ENCODE measurements at places on chromosomes 4 and X. TPM values are rescaled to one million over a fixed set of nuclear protein-coding genes. Genes with fewer than 3 reads are reported as not detected.

The MAGEA4 gene
- not detected for total RNA-seq

The MAGEA2 gene
- total RNA-seq: not detected

The HSFX3 gene
- not detected for total RNA-seq

The TAF1 gene
- total RNA-seq: 44.4 TPM

The CYP2U1 gene
- total RNA-seq: 3.8 TPM

The CASP6 gene
- total RNA-seq: 31.5 TPM

DNA sequence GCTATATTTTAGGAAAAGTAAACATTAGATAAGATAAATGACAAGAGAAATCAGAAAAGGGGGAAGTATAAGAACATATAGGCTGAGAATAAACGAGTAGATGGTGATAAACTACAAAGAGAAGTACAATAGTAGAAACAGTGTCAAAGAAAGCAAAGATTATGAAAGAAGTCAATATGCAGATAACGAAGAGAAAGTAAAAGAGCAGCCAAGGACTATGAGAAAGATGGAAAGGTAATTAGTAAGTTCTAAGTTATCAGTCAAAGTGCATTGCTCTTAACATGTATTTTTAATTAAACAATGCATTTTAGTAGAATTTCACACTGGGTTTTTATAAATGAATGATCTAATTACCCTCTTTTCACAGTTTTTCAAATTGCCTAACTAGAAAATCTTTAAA, 1801.3 kb upstream of the PCDH10 start:
- no peak overlapping the region for H3K27ac ChIP-seq
- H3K4me1 ChIP-seq: no peaks in the 10 kb centered on the region
- DNase-seq: no peak

GRCh38 chrX:77389891-77390290, 57.3 kb upstream of the FGF16 start:
- no peaks in the 10 kb centered on the region for H3K4me1 ChIP-seq
- H3K4me3 ChIP-seq: no peak overlapping the region
- H3K27me3 ChIP-seq: peaks cover 7% of the 10 kb centered on the region

DNA sequence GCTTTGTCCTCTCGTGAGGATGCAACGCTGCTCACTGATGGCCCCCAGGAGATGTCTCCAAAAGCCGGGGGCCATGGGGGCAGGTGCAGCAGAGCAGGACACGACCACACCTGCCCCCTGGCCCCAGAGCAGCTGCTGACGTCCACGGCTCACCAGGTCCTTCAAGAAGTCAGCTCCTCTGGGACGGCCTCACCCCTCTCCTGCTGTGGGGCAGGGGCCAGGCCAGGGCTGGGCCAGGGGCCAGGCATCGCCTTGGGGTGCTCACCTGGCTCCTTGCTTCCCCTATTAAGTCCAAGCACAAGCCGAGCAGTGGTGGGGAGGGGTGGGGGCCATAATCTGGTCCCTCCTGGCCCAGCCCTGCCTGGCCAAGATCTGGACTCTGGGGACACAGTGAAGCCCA, 28.6 kb upstream of the MXD4 start:
- no peak for DNase-seq
- no peaks in the 10 kb centered on the region for H3K36me3 ChIP-seq
- no peak overlapping the region for H3K4me3 ChIP-seq
- H3K27ac ChIP-seq: peak overlapping the region; percentile 86
- H3K27me3 ChIP-seq: peaks cover 7% of the 10 kb centered on the region

DNA sequence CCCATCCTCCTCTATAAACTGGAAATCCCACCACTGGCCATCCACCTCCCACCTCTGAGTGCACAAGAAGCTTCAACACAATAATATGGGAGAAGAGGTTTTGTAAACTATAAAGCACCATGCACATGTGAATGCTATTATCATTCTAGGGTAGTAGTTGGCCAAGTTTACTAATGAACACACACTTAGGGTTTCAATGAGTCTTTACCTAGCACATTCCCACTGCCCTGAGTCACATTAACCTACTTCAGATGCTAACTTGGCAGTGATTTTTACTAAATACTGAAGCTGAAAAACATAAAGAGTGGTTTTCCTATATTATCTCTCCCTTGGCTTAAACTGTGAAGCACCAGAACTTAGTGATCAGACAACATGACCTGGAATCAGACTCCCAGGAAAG, 93.9 kb downstream of the SH3KBP1 start:
- H3K4me1 ChIP-seq: peaks cover 65% of the 10 kb centered on the region
- no peak overlapping the region for H3K4me3 ChIP-seq
- H3K36me3 ChIP-seq: peaks cover 52% of the 10 kb centered on the region
- H3K27me3 ChIP-seq: no peaks in the 10 kb centered on the region
- H3K27ac ChIP-seq: no peak overlapping the region

DNA sequence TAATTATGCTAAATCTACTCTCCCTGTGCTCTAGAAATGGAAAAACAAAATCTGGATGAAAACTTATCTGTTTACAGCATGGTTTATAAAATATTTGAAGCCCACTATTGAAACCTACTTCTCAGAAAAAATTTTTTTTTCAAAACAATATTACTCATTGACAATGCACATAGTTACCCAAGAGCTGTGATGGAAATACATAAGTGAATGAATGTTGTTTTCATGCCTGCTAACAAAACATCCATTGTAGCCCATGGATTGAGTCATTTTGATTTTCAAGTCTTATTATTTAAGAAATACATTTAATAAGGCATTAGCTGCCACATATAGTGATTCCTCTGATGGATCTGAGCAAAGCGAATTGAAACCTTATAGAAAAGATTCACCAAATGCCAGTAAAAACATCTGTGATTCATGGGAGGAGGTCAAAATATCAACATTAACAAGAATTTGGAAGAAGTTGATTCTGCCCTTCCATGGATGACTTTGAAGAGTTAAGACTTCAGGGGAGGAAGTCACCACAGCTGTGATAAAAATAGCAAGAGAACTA, 144.7 kb upstream of the HHIP start:
- H3K27ac ChIP-seq: no peak overlapping the region
- peaks cover 8% of the 10 kb centered on the region for H3K4me1 ChIP-seq
- no peaks in the 10 kb centered on the region for H3K27me3 ChIP-seq
- no peak for DNase-seq
- H3K36me3 ChIP-seq: no peaks in the 10 kb centered on the region

DNA sequence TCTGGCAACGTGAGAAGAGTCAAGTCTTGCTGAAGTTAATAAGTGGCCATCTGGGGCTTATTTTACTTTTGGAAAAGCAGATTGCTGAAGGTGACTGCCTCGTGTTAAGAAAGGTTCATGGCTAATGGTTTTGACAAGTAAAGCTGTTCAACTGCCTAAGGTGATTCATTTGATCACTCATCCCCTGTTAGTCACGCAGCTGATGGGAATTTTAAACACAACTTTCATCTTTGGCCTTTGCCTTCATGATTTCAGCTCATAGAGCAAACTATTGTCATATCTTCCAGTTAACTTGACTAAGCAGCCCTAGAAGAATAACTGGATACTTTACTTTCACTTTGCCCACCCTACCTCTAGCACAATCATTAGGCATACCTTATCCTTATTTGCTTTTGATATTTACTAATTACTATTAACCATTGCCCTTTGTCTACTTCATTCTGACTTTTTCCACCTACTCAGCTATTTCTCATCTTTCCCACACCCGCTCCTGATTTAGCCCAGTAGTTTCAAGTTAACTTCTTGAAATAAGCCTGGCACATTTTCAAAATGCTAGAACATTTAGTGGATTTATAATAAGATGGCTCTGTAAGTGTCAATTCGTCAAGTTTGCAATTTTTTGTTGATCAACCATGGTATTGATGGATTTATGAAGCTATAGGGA, 170.6 kb upstream of the S100G start:
- no peak overlapping the region for H3K4me3 ChIP-seq
- no peaks in the 10 kb centered on the region for H3K36me3 ChIP-seq
- H3K27me3 ChIP-seq: no peaks in the 10 kb centered on the region
- no peak overlapping the region for H3K27ac ChIP-seq
- H3K4me1 ChIP-seq: peaks cover 13% of the 10 kb centered on the region

DNA sequence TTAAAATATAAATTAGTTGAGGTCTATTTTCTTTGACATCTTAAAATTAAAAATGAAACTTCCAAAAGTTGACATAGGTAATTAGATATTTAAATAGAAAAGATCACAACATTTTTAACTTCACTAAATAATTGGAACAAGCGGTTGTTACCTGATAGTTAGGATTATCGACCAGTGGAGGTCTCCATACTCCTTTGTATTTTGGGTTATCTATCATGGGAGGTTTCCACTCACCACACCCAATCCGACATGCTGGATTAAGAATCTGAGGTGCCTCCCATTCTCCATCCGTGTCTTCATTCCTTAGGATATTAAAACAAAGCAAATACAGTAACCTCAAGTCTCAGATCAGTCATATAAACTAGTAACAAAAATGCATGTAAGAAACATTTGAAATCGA, 22.2 kb downstream of the SCOC start:
- no peak for DNase-seq
- no peaks in the 10 kb centered on the region for H3K36me3 ChIP-seq

- no peak overlapping the region for H3K4me3 ChIP-seq
- no peak for DNase-seq
- no peak overlapping the region for H3K27ac ChIP-seq
- H3K27me3 ChIP-seq: no peaks in the 10 kb centered on the region
- no peaks in the 10 kb centered on the region for H3K36me3 ChIP-seq
Measured at GRCh38 chr4:28211676-28212470, 1351.2 kb downstream of the STIM2 start.

DNA sequence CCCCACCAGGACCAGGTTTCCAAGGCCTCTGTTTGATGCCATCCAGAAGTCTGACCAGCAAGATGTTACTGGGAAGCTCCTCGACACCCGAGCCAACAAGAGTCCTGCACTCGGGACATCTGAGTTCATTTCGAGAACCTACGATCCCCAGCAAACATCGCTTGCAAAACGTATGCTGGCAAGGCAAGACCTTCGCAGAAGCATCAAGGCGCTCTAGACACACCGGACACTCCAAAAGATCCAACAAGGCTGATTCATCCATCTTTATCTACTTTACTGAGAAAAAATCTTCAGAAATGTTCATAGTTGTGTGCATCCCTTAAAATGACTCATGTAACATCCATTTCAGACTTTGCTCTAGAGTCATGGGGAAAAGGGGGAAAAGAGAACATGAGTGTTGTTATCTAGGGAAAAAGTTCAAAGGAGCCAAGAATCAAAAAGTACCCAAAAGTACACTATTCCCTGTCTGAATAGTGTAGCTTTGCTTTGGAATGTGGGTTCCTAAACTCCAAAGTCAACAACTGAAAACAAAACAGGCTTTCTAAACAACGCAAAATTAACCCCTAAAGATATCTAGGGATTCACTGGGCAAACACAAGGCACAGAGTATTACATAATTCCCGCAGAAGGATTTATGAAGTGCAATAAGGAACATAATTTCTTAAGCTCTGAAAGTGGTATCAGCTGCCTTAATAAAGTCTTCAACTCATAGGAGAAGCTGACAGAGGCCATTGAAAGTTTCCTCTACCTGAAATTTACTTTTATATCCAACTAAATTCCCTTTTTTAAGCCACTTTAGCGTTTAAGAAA, 1.6 kb downstream of the SH3RF1 start:
- no peaks in the 10 kb centered on the region for H3K36me3 ChIP-seq
- H3K4me1 ChIP-seq: peaks cover 15% of the 10 kb centered on the region
- DNase-seq: no peak
- H3K27me3 ChIP-seq: peaks cover 61% of the 10 kb centered on the region
- no peak overlapping the region for H3K27ac ChIP-seq

GRCh38 chrX:2384486-2384885, 116.3 kb downstream of the DHRSX start:
- no peak overlapping the region for H3K4me3 ChIP-seq
- no peak for DNase-seq
- H3K27me3 ChIP-seq: no peaks in the 10 kb centered on the region
- H3K27ac ChIP-seq: no peak overlapping the region

GRCh38 chrX:74080165-74080564, 223.8 kb upstream of the ZCCHC13 start:
- no peak for DNase-seq
- H3K27me3 ChIP-seq: peaks cover under 1% of the 10 kb centered on the region
- H3K4me3 ChIP-seq: no peak overlapping the region
- no peaks in the 10 kb centered on the region for H3K4me1 ChIP-seq

GRCh38 chr4:181933471-181933870, 309.7 kb upstream of the TENM3 start:
- H3K4me1 ChIP-seq: no peaks in the 10 kb centered on the region
- no peaks in the 10 kb centered on the region for H3K36me3 ChIP-seq
- DNase-seq: no peak
- no peak overlapping the region for H3K27ac ChIP-seq

- no peak for DNase-seq
- H3K27ac ChIP-seq: no peak overlapping the region
- no peaks in the 10 kb centered on the region for H3K36me3 ChIP-seq
- peaks cover 2% of the 10 kb centered on the region for H3K27me3 ChIP-seq
Measured at GRCh38 chr4:94127707-94128328, 79.8 kb upstream of the SMARCAD1 start.

GRCh38 chr4:7199771-7200441, 7.6 kb downstream of the SORCS2 start:
- H3K4me1 ChIP-seq: no peaks in the 10 kb centered on the region
- H3K27me3 ChIP-seq: peaks cover 11% of the 10 kb centered on the region
- no peaks in the 10 kb centered on the region for H3K36me3 ChIP-seq
- no peak overlapping the region for H3K27ac ChIP-seq

- H3K36me3 ChIP-seq: no peaks in the 10 kb centered on the region
- H3K4me1 ChIP-seq: no peaks in the 10 kb centered on the region
- DNase-seq: no peak
- H3K27me3 ChIP-seq: peaks cover 2% of the 10 kb centered on the region
- no peak overlapping the region for H3K27ac ChIP-seq
Measured at GRCh38 chr4:76854858-76855257, 43.1 kb downstream of the SOWAHB start.

- no peak overlapping the region for H3K27ac ChIP-seq
- no peaks in the 10 kb centered on the region for H3K27me3 ChIP-seq
- H3K36me3 ChIP-seq: no peaks in the 10 kb centered on the region
- no peak for DNase-seq
- no peak overlapping the region for H3K4me3 ChIP-seq
Measured at GRCh38 chr4:65923616-65924015, 253.3 kb upstream of the EPHA5 start.

- H3K4me1 ChIP-seq: no peaks in the 10 kb centered on the region
- DNase-seq: no peak
- H3K27me3 ChIP-seq: peaks cover 11% of the 10 kb centered on the region
- H3K27ac ChIP-seq: no peak overlapping the region
- H3K4me3 ChIP-seq: no peak overlapping the region
Measured at GRCh38 chr4:151614561-151614960, 146.2 kb downstream of the GATB start.

DNA sequence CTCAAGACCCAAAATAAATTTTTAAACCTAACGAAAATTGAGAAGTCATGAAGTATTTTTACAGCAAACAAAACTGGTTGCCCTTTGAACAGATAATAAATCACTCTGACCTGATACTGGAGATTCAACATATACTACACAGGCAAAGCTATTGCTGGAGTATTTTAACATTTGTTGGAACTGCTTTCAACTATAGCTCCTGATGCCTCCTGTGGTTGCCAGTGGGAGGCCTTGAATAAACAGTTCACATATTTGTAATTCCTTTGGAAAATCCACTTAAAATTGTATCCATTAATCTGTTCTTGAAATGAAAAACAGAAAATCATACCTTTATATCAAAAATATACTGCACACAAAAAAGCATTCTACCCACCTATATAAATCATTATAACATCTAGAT, 605.1 kb downstream of the KCTD8 start:
- DNase-seq: no peak
- no peak overlapping the region for H3K27ac ChIP-seq
- no peaks in the 10 kb centered on the region for H3K36me3 ChIP-seq
- H3K4me1 ChIP-seq: no peaks in the 10 kb centered on the region

GRCh38 chr4:78693777-78694456, 82.2 kb upstream of the BMP2K start:
- H3K27ac ChIP-seq: no peak overlapping the region
- H3K4me3 ChIP-seq: no peak overlapping the region
- DNase-seq: no peak
- H3K27me3 ChIP-seq: peaks cover 2% of the 10 kb centered on the region
